ENCODE measurements at places on chromosomes 5 and 9.

DNA sequence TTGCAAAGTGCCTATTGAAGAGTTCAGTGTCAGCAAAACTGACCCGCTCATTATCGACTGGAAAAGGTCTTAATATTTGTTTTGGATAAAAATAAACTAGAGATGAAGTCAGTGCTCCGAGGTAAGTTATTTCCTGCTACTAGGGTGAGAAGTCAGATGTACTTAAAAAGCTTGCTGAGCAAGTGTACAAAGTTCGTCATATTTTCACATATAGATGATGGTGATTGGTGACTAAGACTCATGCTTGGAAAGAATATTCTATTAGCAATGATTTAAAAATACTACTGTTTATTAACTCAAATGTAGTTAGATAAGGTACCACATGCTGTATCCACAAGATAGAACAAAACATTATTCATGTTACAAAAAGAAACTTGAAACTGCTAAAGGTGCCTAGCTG lies 643.7 kb downstream of the GABRG2 start:
- no peak for DNase-seq

DNA sequence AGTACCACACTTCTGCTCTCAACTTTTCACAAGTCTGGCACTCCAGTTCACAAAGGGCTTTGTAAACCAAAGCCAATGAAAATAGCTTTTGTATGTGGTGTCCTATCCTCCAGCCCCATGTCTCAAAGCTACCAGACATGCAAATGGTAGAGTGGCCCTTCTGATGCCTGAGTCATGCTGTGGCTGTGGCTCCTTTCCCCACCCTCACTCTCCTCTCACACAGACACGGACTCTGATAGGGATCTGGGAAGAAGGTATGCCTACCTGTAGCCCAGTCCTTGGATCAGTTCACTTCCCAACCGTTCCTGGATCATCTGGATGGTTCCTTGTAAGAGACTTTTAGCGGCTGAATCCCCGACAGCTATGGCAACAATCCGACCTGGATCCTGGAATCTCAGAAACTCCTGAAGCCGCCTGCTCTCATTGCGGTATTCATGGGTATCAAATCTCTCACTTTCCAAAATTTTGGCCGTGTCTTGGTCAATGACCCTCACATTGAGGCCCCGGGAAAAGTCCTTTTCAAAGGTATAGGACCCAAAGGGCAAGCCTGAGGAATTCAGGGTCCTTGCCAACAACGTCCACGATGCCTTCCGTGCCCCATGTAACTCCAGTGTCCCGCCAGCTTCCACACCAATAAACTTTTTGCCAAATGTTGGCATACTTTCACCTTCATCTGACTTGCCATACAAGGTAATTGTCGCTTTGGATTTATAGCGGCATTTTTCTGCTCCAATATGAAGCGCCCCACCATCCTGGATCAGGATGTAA lies 23.4 kb downstream of the CEMIP2 start:
- DNase-seq = no peak

DNA sequence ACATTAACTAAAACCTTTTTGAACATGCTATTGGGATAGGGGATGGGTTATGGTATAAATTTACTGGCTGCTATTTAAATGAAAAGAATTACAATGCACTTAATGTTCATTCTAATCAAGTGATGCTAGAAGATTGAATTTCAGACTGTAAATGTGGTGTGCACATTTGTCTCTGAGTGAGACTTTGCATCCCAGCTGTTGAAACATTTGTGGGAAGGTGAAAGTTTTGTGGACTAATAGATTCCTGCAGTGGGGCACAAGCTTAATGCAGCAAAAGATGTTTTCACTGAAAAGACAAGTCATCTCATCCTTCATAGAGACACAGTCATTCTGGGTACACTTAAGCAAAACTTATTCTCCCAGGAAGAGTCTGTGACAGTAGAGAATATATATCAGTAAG lies 323.6 kb downstream of the NFIB start:
- DNase-seq = no peak

DNA sequence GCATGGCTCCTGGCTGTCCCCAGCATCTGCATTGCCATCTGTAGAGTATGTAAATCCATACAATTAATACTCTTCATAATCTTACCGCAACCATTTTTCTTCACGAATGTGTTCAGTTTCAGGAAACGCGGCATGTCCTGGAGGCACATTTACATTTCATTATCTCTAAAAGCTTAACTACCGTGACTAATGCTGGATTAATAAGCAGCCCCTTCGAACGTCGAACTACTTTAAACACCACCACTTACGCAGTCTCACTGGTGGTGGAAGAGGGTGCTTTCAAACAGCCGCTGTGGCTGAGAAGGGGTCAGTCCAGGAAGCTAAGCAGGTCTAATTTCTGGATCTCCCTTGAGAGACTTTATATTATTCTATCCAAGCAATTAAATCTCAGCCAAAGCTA lies 85.6 kb downstream of the C5orf15 start:
- no peak for DNase-seq

DNA sequence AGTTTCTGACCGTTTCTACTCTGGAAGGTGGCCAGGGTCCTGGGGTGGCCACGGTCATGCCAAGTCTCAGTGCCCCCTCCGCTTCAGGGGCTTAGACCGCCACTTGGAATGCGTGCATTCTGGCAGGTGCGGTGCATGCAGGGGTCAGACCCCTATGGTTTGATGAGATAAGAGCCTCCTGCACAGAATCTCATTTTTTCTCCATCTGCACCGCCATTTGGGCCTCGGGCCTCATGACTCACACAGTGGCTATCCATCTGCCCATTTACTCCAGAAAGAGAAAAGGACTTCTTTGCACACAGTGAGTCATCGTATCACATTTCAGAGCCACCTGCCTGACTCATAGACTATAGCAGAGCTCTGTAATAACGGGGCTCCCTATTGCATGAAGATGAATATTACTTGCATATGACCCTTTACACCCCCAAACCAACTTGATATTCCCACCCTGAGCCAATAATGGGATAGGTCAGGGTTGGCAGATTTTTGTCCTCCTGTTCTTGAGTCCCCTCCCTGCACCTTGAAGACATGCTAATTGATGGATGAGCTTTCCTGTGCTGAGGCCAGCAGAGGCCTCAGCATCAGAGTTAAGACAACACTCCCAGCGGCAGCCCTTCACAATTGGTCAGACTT lies 157.4 kb downstream of the NR3C1 start:
- no peak for DNase-seq

Measured in activated naive CD4-positive, alpha-beta T cell treated with anti-CD3 and anti-CD28 coated beads, Interleukin-2, amount 10 ng/mL, durations not matched to agents 7 days and 5 days (primary cell).